ENCODE measurements at places on chromosomes 12 and 14.

DNA sequence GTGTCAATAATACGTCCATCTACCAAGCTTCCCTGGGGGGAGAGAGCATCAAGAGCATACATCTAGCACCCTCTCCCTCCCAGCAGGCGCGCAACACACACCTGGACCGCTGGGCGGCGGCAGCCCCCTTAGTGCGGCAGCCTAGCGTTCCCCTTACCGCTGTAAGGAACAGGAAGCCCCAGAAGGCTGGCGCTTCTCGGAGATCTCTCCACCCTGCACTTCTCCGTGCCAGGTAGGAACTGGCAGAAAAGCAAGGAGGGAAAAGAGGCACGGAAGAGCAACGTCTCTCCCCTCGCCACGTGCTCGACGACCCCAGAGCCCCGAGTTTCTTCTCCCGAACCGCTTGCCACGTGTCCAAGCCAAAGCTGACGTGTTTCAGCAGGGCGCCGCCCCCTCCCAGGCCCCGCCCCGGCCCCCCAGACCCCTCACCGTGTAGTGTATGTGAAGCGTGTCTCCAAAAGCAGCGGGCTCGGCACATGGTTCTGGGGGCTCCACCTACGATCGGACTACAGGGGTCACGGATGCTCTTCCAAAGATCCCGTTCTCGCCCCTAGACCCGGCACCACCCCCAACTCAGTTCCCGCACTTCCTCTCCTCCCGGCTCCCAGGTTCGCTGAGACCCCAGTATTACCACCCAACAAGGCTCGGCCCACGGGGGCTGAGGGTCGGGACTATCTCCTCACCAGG, 532 bp downstream of the FKBP11 start:
- DNase-seq, result no peak

DNA sequence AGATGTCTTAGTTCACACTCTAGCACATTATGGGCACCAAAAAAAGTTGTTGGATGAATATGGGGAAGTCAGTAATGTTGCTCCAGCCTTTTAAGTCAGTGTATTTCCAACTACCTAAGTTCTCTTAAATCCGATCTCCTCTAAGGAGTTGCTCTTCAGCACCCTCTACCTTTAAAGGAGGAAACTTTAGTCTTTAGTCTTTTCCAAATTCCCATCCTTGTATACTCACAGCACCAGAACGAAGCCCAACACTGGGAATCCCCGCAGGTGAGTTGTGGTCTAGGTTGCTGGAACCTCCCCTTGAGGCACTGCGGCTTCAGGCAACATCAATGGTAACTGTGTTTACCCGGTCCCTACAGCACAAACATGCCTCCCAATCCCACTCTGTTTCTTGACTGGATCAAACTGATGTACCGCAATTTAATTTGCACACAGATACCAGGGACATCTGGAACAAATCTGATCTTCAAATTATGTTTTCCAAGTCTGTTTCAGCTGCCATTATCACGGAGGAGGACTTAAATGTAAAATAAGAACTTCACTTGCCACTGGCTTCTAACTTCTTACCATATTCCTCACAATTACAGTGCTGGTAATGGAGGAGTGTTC, 179.0 kb downstream of the FOXN3 start:
- DNase-seq, result no peak

- DNase-seq, result no peak
These were observed 357.9 kb downstream of the BCL11B start for GRCh38 chr14:98913967-98914650.

DNA sequence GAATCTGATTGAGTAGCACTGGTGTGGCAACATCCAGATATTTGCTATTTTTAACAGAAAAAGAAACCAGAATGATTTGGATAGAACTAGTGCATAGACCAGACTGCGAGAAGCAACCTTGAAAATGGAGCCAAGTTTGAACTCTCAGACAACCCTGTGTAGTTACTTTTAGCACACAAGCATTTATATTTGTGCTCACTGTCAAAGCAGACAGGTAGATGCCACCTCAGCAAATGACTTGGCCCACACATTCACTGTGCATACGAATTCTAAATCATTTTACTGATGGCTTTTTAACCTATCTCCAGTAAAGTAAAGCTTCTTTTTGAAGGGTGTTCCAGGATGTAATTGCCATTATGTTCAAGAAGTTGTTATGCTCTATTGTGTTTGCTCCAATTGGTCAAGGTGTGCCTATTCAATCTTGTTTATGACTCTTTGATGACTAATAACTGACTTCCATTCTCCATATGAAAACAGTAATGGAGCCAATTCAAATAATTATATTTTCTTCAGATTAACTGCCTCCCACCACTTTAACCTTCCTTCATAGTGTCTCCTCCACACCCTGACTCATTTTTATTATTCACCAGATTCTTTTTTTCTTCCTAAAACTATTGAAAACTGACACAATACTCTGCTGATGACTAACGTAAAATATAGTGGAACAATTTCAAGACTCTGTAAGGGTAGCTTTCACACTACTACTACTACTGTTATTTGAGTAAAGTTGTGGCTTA, 138.5 kb downstream of the CCER1 start:
- no peak for DNase-seq

- peak; percentile 73 for DNase-seq
These were observed 26.7 kb downstream of the NIN start for GRCh38 chr14:50804181-50804721.
